ENCODE measurements at places on chromosomes 4 and X.

GRCh38 chr4:168167714-168168284 lies 75.5 kb downstream of the ANXA10 start:
- DNase-seq = no peak

- DNase-seq = no peak
Observed at GRCh38 chr4:3489451-3489962, 26.4 kb downstream of the DOK7 start.

DNA sequence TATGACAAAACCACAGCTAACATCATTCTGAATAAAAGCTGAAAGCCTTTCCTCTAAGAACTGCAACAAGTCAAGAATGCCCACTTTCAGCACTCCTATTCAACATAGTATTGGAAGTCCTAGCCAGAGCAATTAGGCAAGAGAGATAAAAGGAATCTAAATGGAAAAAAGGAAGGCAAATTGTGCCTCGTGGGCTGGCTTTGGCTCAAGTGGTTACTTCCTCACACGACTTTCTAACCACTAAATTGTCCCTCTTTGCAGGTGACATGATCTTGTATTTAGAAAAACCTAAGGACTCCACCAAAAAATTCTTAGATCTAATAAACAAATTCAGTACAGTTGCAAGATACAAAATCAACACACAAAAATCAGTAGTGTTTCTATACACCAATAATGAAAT lies 57.2 kb downstream of the SCML2 start:
- no peak for DNase-seq

DNA sequence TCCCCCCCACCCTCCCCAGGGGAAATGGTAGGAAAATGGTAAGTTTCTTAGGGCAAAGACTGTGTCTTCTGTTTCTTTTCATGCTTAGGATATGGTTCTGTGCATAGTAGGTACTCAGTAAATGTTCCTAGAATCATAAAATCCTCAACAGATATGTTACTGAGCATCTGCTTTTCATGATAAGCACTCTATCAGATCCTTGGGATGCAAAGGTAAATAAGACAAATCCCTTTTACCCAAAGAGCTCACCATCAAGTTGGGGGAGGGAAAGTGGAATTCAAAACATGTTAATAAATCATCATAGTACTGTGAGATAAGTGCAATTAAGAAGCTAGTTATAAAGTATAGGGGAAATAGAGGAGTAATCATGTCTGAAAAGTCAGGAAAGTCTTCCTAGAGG lies 67.9 kb upstream of the OGT start:
- no peak for DNase-seq

GRCh38 chr4:14465507-14465906 lies 536.8 kb upstream of the CPEB2 start:
- no peak for DNase-seq

GRCh38 chr4:3801931-3802550 lies 35.9 kb downstream of the ADRA2C start:
- DNase-seq = no peak

GRCh38 chr4:176270669-176271068 lies 1.6 kb upstream of the ASB5 start:
- DNase-seq = no peak

DNA sequence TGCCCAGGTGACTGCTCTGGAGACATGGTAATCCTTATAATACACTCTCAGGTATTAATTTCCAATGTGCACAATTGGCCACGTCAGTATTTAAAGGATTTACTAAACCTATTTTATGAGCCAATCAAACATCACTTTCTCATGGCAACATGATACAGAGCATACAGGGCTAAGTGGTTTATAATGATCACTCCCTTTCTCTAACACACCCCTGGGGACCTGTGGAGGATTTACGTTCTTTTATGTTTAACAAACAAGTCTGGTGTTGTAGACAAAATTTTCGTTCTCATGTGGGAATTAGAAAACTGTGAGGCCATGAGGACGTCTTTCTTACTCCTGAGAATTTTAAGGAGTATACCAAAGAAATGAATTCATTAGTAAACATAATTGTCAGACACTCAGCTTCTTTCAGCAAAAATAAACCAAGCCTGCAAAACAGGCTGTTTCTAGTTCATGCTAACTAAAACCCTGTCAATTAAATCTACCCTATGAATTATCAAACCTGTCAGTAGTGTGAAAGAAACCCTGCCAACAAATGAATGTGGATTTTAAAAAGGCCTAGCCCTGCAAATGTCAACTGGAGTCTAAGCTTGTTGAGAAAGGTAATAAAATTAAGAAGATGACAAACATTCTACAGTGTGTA lies 155.8 kb downstream of the PDGFC start:
- DNase-seq = no peak

- no peak for DNase-seq
Observed at GRCh38 chr4:73998040-73999011, at the start of gene CXCL5. Gene CXCL5 (minus strand): TSS chr4:73998677. CDS start chr4:73998581, 96 bp downstream.

GRCh38 chrX:134603806-134604700 lies 54.2 kb downstream of the PLAC1 start:
- DNase-seq = no peak

DNA sequence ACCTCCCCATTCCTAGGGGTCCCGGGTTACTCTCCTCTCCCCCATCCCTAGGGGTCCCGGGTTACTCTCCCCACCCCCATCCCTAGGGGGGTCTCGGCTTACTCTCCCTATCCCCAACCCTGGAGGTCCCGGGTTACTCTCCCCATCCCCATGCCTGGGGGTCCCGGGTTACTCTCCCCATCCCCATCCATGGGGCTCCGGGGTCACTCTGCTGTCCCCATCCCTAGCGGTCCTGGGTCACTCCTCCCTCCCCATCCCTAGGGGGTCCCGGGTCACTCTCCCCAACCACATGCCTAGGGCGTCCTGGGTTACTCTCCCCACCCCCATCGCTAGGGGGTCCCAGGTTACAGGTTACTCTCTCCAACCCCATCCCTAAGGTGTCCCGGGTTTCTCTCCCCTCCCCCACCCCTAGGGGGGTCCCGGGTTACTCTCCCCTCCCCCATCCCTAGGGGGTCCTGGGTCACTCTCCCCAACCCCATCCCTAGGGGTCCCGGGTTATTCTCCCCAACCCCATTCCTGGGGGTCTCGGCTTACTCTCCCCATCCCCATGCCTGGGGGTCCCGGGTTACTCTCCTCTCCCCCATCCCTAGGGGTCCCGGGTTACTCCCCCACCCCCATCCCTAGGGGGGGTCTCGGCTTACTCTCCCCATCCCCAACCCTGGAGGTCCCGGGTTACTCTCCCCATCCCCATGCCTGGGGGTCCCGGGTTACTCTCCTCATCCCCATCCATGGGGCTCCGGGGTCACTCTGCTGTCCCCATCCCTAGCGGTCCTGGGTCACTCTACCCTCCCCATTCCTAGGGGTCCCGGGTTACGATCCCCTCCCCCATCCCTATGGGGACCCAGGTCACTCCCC lies 821 bp downstream of the ASMTL start:
- DNase-seq = no peak

- DNase-seq = no peak
Observed at GRCh38 chrX:13265111-13265510, 54.7 kb downstream of the ATXN3L start.

DNA sequence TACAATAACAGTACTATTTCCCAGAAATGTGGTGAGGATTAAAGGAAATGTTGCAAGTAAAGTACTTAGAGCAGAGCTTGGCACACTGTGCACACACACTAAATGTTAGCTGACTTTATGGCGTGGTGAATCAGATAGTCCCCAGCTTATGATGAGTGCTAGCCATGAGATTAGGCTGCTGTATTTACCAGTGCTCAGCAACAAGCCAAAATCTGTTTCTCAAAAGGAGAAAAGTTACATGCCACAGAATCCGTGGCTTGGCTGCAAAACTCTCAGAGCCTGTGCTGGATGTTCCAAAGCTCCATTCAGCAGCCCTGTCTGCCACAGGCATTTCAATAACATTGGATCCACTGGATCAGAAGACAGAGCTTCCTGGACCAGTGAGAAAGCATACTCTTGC lies 12.8 kb upstream of the STBD1 start:
- no peak for DNase-seq

GRCh38 chr4:139743027-139743426 lies 77.4 kb downstream of the MGST2 start:
- no peak for DNase-seq

- no peak for DNase-seq
Observed at GRCh38 chr4:25921922-25922321, 7.9 kb downstream of the SMIM20 start.

All from NCI-H1048 (cell line).